ENCODE measurements at places on chromosomes 6 and 20. TPM values are rescaled to one million over a fixed set of nuclear protein-coding genes. Genes with fewer than 3 reads are reported as not detected.

Gene AKAP12
- total RNA-seq, result 27.9 TPM

Gene PAQR8
- total RNA-seq, result 9.3 TPM

Gene CFAP61
- 15.4 TPM for total RNA-seq

GRCh38 chr20:59985864-59986263 is 27.6 kb downstream of the CDH26 start:
- no peak overlapping the region for H3K4me3 ChIP-seq
- DNase-seq, result no peak
- no peaks in the 10 kb centered on the region for H3K4me1 ChIP-seq
- H3K27me3 ChIP-seq, result no peaks in the 10 kb centered on the region

DNA sequence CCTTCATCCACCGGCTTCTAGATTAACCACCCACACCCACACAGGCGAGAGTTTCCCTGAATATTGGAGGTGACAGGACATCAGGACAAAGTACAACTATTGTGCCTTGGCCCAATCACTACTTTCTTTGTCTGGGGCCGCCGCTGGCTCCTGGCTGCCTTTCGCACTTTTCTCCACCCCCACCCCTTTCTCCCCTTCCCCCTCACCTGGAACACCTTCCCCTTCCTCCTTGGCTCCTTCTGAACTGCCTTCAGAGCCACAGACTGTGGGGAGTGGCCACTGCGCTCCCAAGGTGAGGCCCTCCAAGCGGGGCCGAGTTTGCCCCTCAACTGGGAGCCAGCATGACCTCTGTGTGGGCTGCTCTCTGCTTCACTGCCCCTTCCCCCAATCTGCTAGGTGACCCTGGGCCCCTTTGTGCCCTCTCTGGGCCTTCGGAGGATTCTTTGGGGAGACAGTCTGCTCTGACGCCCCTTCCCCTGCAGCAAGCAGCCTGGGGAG is 3.0 kb upstream of the VEGFA start:
- no peaks in the 10 kb centered on the region for H3K27me3 ChIP-seq
- DNase-seq, result peak; percentile 23
- H3K27ac ChIP-seq, result no peak overlapping the region
- H3K4me1 ChIP-seq, result no peaks in the 10 kb centered on the region
- H3K4me3 ChIP-seq, result no peak overlapping the region

DNA sequence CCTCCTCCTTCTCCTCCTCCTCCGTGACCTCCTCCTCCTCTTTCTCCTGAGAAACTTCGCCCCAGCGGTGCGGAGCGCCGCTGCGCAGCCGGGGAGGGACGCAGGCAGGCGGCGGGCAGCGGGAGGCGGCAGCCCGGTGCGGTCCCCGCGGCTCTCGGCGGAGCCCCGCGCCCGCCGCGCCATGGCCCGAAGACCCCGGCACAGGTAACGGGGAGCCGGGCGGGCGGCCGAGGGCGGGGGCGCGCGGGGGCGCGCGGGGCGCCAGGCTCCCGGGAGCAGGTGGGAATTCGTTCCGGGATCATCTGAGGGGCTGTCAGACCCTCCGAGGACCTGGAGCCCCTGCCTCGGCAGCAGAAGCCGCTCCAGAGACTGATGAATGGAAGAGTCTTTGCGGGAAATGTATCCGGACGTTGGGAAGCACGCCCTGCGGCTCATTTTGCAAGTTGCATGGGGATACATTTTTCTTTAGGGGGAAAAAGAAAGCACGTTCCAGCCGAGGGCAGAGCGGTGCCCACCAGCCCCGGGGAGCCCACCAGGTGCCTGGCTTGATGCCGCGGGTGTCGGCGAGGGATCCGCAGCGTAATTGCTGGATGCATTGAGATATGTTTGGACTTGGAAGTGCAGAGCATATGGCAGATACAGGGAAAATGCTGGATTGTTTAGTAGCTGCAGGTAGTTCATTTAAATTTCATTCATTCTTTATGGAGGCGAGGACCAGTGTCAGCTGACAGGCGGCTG is 394 bp downstream of the MYB start:
- peaks cover 9% of the 10 kb centered on the region for H3K4me1 ChIP-seq
- DNase-seq, result peak; percentile 10
- H3K36me3 ChIP-seq, result no peaks in the 10 kb centered on the region
- no peak overlapping the region for H3K27ac ChIP-seq
- H3K27me3 ChIP-seq, result peaks cover 24% of the 10 kb centered on the region

Measured in lung (tissue), 17 donors.